Body of pancreas (tissue), 4 donors: ENCODE measurements at places on chromosomes 4 and X.

DNA sequence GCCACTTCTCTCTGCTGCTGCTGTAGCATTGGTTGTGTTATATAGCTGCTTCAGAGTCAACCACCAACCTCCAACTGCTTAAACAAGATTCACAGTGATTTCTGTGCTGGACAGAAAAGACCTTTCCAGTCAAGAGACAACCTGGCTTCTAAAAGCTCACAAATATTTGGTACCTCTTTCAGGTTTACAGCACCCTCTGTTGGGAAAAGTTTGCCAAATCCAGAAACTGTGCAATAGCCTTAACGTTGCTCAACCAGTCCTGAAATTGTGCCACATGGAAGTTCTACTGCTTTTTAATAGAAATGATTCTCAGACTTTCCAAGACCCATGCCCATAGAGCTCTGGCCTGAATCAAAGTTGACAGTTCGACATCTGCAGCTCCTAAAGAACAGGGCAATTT lies 842.1 kb upstream of the HTR2C start:
- no peak for DNase-seq

DNA sequence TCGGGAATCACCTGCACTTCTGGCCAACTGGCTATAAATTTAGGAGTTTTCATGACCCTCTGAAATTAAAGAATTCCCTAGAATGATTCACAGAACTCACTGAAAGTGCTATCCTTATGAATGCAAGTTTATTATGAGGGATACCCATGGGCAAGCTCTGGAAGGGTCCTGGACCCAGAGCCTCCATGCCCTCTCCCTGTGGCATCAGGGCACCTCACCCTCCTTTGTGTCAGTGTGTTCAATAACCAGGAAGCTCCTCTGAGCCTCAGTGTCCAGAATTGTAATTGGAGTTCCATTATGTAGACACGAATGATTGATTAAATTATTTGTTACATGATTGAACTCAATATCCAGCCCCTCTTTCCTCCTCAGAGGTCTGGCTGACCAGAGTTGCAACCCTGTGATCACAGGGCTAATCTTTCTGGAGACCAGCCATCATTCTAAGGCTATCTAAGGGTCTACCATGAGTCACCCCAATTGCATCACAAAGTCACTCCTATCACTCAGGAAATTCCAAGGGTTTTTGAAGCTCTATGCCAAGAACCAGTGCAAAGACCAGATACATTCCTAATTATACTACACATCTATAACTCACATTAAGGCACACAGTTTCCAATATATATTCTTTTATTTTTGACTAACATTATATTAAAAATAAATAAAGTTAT lies 8.9 kb downstream of the ANXA3 start:
- no peak for DNase-seq

GRCh38 chr4:79163981-79164490 lies 161.8 kb downstream of the NAA11 start:
- DNase-seq: no peak

GRCh38 chr4:1081689-1082040 lies 31.7 kb downstream of the RNF212 start:
- no peak for DNase-seq

GRCh38 chr4:127783026-127783769 lies 1.1 kb downstream of the HSPA4L start:
- peak; percentile 77 for DNase-seq

DNA sequence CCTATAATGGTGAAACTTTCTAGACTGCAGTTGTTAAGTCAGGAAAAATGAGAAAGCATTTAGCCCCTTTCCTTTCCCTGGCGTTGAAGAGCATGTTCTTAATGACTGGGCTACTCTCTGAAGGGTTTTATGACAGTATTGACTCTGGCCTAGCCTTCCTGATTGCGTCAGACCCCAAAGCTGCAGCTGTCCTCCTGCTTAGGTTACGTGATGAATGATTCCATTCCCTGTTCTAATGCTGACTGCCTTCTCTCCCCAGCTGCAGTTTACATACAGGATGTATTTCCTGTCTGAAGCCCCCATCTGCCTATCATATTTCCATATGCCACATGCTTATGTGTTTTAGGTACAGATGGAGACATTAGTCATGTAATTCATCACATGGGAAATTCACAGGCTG lies 105.8 kb upstream of the EGFL6 start:
- DNase-seq: no peak

- DNase-seq: no peak
Observed at GRCh38 chr4:161841759-161842158, 322.0 kb downstream of the FSTL5 start.

DNA sequence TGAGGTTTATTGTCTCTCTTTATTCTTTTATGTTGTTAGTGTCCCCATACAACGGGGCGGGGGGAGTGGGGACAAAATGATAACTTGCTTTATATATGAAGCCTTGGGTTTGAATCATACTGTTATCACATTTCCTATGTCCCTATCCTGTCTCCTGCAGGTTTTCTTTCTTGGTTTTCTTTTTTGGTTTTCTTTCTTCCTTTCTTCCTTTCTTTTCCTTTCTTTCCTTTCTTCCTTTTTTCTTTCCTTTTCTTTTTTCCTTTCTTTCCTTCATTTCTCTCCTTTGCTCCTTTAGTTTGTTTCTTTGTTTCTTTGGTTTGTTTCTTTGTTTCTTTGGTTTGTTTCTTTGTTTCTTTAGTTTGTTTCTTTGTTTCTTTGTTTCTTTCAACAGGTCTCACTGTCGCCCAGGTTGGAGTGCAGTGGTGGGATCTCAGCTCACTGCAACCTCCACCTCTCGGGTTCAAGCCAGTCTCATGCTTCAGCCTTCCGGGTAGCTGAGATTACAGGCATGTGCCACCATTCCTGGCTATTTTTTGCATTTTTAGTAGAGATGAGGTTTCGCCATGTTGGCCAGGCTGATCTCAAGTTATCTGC lies 4.8 kb downstream of the FMR1 start:
- no peak for DNase-seq

DNA sequence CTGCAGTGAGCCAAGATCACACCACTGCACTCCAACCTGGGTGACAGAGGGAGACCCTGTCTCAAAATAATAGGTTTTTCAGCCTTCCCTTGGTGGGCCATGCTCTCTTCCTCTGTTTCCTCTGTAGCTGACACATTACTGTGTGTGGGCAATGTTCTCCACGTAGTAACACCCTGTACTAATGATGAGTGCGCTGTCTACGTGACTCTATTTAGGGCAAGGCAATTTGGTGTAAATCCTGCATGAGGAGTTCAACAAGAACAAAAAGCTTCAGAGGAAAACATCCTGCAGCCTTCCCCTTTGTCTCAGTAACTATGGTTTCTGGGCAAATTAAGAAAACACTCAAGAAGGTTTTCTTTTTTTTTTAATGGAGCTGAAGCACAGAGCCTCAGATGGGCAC lies 24.4 kb upstream of the JAKMIP1 start:
- DNase-seq: no peak

- no peak for DNase-seq
Observed at GRCh38 chrX:39983715-39984114, 114.0 kb downstream of the BCOR start.

DNA sequence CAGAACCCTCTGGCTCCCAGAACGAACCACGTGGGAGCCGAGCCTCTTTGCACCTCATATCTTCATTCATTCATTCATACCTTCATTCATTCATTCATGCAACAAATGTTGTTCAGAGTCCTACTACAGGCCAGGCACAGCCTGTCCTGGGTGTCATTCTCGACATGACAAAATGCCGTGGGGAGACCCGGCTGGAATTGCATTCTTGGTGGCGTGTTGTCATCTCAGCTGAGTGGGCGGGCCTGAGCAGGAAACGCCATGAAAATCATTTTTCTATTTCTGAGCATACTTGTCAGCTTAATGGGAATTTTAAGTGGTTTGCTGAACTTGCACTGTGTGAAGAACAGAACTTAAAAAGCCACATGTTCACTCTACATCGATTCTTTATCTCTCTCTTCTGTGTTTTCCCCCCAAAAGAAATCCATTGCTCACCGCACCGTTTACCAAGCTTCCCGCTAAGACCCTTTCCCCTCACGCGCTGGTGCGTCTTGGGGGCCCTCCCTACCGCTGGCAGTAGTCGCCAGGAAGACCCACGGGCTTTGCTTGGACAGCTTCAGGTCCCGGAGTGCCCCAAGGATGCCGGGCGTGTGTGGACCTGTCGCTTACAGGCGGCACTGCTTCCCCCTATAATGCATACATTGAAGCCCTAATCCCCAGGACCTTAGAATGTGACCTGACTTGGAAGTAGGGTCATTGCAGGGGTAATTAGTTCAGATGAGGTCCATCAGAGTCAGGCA lies 41.6 kb upstream of the HMX1 start:
- DNase-seq: no peak

- no peak for DNase-seq
Observed at GRCh38 chrX:44484607-44485146, 58.0 kb downstream of the FUNDC1 start.

- peak; percentile 59 for DNase-seq
Observed at GRCh38 chr4:140755774-140756318, 339 bp downstream of the TBC1D9 start.

DNA sequence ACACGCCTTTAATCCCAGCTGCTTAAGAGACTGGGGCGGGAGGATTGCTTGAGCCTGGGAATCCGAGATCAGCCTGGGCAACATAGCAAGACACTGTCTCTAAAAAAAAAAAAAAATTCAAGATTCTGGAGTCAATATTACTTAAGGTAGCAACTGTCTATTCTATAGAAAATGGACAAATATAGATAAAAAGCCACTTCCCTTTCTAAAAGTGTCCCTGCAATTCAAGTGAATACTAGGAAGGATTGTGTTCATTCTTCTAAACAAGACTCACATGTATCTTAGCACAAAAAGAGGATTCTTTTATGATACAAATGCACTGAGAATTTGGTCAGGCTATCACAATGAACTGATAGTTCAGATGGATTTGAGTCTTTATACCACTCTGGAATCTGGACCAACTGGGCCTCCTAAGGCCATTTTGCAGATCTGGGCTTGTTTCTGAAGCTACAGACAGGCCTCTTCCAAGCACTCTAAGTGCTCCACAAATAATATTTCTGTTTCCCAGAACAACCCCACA lies 7.0 kb downstream of the PKD2 start:
- DNase-seq: no peak

DNA sequence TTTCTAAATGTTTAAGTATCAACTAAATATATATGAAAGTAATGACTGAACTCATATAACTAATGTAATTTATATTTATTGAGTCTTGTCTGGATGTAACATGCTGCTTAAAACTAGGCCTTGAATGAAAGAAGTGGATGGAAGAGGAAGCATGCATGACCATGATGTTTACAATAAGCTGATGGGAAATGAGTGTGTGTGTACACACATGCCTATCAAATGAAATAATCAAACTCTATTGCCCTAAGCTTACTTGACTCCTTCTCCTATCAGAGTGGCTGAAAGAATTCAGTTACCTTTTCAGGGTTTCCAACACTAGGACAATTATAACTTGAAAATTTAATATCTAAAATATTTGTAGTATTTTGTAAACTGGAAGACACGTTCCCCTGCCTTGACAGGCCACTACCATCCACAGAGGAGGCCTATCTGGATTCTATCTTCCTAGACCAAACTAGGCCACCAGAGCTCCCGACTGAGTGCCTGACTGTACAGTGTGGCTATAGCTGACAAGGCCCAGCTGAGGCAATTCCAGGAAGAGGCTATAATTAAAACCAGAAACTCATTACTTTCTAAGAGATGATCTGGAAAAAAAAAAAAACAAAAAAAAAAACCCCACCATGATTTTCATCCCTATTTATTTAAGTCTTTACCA lies 7.6 kb downstream of the ARSJ start:
- DNase-seq: no peak

DNA sequence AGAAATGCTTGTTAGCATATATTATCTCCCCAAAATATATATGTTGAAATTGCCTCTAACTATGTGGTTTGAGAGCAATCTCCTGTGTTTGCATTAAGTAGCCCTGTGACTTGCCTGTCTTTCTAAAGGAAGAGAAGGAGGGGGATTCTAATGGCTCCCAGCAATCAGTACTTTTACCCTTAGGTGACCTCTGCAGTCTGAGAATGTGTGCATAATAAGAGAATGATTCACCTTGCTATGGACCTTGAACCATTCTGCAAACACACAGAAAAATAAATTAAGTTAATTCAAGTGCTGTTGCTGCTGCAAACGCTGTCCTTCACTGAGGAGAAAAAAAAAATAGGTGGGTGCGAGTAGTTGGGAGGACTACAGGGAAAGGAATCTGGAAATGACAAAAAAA lies 322.2 kb downstream of the IQCM start:
- DNase-seq: no peak
